Stimulated activated CD4-positive, alpha-beta T cell treated with anti-CD3 and anti-CD28 coated beads, TNF-alpha, amount 100 ng/mL, for 1 hour (primary cell): ENCODE measurements at places on chromosomes 13 and 19.

- no peak for DNase-seq
These were observed 502.5 kb downstream of the PCDH17 start for GRCh38 chr13:58134012-58134411.

DNA sequence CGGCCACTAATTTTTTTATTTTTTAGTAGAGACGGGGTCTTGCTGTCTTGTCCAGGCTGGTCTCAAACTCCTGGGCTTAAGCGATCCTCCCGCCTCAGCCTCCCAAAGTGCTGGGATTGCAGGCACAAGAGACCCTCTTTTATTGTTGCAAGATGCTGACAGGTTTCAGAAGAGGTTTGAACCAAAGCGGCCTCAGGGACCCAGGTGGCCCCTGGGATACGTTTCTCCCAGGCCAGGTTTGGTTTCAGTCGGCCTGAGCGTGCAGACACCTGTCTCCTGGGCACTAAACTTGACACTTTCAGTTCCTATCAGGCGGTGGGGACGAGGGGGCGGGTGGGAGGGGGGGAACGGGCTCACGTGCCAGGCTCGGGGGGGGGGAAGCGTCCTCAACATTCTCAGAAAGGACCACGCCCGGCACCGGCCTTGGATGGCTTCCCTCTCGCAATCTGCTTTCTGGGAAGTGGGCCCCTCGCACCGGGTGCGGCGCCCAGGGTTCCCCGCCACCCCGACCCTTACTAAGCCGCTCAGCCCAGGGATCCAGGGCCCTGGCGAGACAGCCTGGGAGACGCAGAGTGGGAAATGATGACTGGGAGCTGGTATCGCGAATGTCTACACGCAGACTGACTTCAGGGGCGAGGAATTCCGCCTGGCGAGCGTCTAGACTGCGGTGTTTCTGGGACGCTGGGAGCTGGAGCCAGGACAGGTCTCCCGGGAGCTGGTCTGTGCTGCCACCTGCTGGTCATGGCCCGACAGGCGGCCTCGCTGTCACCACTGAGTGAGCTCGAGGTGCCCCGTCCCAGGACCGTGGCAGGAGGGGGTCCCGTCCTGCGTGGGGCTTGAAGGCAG is 91.6 kb downstream of the GNG7 start:
- peak; percentile 80 for DNase-seq

GRCh38 chr13:28796938-28797257 is 23.2 kb upstream of the MTUS2 start:
- no peak for DNase-seq

DNA sequence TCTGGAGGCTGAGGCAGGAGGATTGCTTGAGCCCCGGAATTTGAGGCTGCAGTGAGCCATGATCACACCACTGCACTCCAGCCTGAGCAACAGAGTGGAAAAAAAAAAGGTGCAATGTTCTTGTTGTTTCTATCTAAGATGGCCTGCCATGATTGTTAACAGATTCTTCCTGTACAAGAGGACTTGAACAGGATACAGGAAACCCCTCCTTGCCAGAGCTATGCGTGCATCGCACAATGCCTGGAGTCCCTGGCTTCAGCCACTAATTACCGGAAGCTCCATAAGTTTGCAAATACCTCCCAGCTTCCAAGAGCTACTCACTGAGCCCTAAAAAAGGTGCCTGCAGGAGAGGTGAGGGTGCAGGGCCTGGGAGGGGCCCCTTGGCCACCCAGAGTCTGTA is 13.1 kb upstream of the HIF3A start:
- DNase-seq, result no peak

DNA sequence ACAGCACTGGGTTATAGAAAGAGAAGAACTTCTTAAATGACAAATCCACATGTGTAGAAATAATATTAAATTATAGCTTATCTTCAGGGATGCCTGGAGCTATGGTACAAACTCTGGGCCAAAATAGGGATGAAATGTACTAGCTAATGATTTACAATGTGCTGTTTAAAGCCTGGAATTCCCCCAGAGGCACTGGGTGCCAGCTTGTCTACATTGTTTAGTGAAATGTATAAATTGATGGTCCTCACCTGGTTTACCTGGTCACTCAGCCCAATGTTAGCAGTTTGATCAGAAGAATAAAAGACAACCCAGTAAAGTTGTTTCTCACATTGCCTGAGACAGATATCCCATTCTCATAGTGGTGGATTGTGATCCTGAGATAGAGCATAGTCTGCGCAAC is 597.2 kb downstream of the DIAPH3 start:
- no peak for DNase-seq

DNA sequence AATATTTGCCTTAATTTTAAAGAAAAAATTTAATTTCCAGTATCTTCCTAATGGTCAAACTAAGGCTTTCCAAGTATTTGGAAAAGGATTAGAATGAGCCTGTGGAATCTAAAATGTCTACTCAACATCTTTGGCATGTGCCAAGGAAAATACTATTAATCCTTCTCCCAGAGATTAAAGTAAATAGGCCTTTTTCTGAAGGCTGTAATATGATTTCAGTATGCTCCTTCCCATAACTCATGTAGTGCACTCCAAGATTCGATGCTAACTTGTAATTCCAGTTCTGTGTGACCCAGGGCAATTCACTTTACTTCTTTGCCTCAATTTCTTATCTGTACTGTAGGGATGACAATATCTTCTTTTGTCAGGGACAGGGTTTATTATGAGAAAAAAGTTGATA is 196.9 kb downstream of the ZIC5 start:
- DNase-seq, result no peak
